Karpas-422 (cell line): ENCODE measurements at places on chromosomes 11 and 22. TPM values are rescaled to one million over a fixed set of nuclear protein-coding genes. Genes with fewer than 3 reads are reported as not detected.

The SLC22A25 gene
- not detected in 2 replicates for total RNA-seq

The PRG3 gene
- total RNA-seq, result not detected in 2 replicates

The GANAB gene
- 98.5 and 104 TPM in 2 replicates for total RNA-seq

The SLC1A2 gene
- total RNA-seq, result not detected in 2 replicates

DNA sequence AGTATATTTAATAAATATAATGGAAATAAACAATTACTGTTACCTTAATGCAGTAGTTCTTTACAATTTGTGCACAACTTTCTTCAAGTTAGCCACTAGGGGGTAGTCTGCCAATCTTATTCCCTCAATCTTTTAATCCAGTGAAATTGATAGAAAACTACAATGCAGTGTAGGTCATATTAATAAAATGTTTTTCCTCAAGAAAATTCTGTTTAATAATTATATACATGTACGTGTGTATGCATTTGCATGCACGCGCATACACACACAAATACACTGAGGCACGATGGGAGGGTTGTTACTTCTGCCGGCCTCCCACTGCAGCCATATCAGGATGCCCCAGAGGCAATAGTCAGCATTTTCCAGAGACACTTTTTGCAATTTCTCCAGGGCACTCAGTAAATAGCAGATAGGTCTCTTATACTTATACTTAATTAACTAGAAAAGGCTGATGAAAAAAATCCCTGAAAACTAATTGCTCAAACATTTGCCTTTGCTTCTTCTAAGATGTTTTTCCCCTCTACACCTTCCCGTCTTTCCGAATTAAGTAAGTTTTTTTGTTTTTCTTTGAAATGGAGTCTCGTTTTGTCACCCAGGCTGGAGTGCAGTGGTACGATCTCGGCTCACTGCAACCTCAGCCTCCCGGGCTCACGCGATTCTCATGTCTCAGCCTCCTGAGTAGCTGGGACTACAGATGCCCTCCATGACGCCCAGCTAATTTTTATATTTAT, 3.1 kb downstream of the GAB2 start:
- no peaks in the 10 kb centered on the region for H3K36me3 ChIP-seq
- peaks cover 34% of the 10 kb centered on the region for H3K4me1 ChIP-seq
- H3K4me3 ChIP-seq, result no peak overlapping the region
- peak; percentile 63 for DNase-seq
- H3K27me3 ChIP-seq, result no peaks in the 10 kb centered on the region
- H3K27ac ChIP-seq, result no peak overlapping the region

DNA sequence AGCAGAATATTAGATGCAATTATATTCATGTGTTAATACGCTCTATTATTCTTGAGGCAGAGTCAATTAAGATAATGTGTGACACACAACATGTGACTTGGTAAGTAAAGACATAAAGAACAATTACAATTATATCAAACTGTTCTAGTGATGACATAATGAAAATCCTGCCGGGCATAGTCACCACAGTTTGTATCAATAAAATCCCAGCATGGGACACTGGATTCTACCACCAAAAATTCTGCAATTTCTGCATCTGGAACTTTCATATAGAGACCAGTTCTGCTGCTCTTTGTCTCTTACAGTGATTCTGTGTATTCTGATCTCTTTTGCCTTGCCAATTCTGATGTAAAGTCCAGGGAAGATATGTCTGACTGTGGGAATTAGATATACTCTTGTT, 495.6 kb upstream of the LRRC4C start:
- no peak for DNase-seq
- no peak overlapping the region for H3K27ac ChIP-seq
- H3K4me3 ChIP-seq, result no peak overlapping the region
- H3K4me1 ChIP-seq, result no peaks in the 10 kb centered on the region
- H3K36me3 ChIP-seq, result no peaks in the 10 kb centered on the region

DNA sequence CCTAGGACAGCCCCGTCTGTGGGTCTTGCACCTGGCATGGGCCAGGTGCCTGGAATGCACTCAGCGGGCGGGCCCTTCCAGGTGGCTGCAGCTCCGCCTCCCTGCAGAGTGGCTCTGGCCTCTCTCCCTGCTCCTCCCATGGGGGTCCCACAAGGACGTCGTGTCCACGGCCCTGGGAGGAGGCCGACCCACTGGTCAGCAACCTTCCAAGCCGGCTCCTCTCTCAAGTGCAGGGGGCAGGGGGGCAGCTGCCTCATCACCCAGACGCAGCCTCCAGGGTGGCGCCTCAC, 41.9 kb downstream of the CERK start:
- H3K36me3 ChIP-seq, result peaks cover 6% of the 10 kb centered on the region; the same call in 1 of the 2 replicates
- H3K4me1 ChIP-seq, result peaks cover 10% of the 10 kb centered on the region; the same call in 1 of the 2 replicates
- H3K27ac ChIP-seq, result no peak overlapping the region
- no peak for DNase-seq

DNA sequence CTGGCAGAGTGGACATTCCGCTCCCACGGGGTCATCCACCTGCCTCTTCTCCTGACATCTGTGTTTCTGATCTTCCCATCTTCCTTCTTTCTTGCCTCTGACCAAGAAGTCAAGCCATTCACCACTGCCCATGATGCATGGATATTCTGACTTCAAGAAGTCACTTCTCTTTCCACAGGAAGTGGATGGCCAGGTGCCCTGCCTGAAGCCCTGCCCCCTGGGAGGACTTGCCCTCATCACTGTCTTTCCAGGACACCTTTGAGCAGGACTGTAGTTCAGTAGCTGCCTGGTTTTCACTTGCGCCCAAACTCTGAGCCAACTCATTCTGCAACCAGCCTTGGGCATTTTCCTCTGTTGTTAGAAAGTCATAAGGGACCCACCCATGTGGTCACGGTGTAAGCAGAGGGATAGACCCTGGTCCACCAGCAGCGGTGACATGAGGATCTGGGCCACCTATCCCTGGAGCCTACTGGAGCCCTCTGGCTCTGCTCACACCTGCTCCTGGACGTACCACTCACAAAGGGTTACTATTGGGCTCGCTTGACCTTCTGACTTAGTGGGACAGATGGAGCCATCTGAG, 6.9 kb downstream of the CYTH4 start:
- no peaks in the 10 kb centered on the region for H3K27me3 ChIP-seq
- H3K4me3 ChIP-seq, result no peak overlapping the region
- H3K4me1 ChIP-seq, result peaks cover 10% of the 10 kb centered on the region
- H3K36me3 ChIP-seq, result no peaks in the 10 kb centered on the region
- DNase-seq, result no peak
- H3K27ac ChIP-seq, result no peak overlapping the region

DNA sequence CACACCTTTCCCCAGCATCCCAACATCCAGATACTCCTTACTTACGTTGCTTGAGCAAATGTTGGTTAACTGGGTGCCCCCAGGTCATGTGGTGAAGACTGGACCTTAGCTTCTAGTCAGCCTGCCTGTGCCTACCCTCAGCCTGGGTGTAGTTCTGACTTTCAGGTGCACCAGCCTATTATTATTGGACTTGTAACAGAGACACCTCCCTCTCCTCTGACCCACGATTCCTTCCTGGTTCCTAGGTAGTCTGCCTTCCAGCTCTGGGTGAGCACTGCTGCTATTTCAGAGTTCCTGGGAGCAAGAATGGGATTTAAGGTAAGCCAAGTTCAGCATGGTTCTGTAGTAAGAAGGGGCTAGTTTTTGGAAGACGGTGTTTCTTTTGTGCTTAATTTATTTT, 138.2 kb downstream of the DSCAML1 start:
- DNase-seq, result no peak
- no peak overlapping the region for H3K4me3 ChIP-seq
- H3K4me1 ChIP-seq, result no peaks in the 10 kb centered on the region
- no peak overlapping the region for H3K27ac ChIP-seq
- H3K36me3 ChIP-seq, result no peaks in the 10 kb centered on the region

GRCh38 chr11:35841733-35842132, 102.1 kb upstream of the LDLRAD3 start:
- H3K36me3 ChIP-seq, result no peaks in the 10 kb centered on the region
- no peak for DNase-seq
- H3K4me3 ChIP-seq, result no peak overlapping the region
- no peak overlapping the region for H3K27ac ChIP-seq
- no peaks in the 10 kb centered on the region for H3K27me3 ChIP-seq

DNA sequence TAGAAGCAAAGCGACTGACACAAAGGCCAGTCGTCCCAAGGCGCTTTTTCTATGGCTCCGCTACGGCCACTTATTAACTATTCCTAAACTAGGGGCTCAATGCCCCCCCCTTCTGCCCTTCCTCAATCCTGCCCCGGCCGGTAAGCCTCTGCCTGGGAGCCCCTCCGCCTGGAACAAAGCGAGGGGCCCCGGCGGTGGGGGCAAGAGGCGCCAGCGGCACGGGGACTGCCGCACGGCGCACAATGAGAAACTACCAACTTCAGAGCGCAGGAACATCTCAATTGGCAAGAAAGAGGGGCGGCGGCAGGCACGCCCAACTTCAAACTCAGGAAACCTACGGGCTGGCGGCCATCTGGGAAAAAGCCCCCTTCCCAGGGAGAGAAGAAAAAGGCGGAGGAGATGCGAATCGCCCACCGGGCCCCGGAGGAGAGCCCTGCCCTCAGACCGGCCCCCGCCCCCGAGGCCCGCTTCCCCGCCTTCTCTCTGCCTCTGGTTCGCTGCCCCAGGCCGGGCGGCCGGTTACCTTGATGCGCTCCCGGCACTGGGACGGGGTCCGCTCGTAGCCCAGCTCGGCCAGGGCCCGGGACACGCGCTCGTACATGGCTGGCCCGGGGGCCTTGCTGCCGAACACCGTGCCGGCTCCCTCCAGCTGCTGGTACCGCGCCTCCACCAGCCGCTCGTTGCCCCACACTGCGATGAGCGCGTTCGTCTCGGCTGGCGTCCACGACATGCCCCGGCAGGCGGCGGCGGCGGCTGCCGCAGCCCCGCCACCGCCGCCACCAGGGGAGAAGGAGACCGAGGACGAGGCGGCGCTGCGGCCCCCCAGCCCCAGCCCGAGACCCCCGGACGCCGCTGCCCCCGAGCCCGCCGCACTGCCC, 619 bp downstream of the MSANTD2 start:
- H3K27me3 ChIP-seq, result no peaks in the 10 kb centered on the region
- DNase-seq, result peak; percentile 59
- no peak overlapping the region for H3K27ac ChIP-seq
- H3K36me3 ChIP-seq, result no peaks in the 10 kb centered on the region
- peaks cover 14% of the 10 kb centered on the region for H3K4me1 ChIP-seq

GRCh38 chr11:123382555-123383074, 47.5 kb upstream of the GRAMD1B start:
- DNase-seq, result no peak
- H3K4me1 ChIP-seq, result peaks cover 11% of the 10 kb centered on the region
- no peaks in the 10 kb centered on the region for H3K36me3 ChIP-seq

DNA sequence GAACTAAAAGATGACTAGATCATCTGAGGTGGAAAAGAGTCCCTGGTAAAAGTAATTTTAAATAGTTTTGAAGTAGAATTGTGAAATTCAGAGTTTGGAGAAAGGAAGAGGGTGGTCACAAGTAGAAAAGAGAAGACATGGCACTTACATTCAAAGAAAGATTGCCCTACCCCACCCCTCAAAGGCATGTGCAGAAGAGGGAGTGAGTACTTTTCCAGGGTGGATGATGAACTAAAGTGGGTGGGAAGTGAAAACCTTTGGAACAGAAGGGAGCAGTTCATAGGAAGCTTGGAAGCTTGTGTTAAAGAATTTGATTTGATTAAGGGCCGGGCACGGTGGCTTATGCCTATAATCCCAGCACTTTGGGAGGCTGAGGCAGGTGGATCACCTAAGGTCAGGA, 23.6 kb downstream of the SREBF2 start:
- H3K36me3 ChIP-seq, result peaks cover 10% of the 10 kb centered on the region; the same call in 1 of the 2 replicates
- H3K4me1 ChIP-seq, result peaks cover 61% of the 10 kb centered on the region
- DNase-seq, result no peak
- no peaks in the 10 kb centered on the region for H3K27me3 ChIP-seq

- no peaks in the 10 kb centered on the region for H3K36me3 ChIP-seq
- no peak overlapping the region for H3K27ac ChIP-seq
- no peaks in the 10 kb centered on the region for H3K4me1 ChIP-seq
- no peak overlapping the region for H3K4me3 ChIP-seq
- H3K27me3 ChIP-seq, result no peaks in the 10 kb centered on the region
These were observed 20.8 kb upstream of the ARRB1 start for GRCh38 chr11:75371949-75372876.

DNA sequence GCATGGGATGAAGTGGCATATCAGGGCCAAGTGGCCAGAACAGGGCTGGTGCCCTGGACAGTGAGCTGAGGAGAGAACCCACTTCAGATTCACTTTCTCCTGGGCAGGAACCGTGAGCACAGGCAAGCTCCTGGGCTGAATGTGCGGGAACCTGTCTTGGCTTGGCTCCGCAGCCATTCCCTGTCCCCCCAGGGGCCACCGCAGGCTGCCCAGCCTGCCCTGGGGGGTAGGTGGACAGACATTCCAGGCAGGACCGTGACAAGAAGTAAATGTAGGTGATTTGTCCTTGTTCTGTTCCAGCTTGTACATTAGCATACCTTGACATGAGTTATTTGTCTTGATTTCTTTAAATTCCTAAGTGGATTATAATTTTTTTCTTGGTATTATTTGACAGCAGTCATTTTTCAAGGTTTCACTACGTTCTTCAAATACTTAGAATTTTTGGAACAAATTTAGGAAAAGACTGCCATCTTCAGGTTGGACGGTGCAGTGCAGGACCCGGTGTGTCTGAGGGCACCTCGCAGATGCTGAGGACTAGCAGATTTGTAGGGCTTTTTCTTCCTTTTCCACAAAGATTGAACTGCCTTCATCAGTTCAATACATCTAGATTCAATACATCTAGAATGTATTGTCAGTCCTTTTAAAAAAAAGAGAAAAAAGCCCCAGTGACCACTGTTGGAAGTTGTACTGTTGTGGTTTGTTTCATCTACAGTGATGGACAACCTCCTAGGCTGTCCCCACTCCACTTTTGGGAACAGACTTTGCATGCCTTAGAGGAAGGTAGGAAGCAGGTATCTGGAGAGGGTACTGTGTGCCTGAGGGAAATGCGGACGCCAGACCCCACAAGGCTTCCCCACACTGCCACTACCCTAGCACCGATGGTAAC, 115.1 kb upstream of the RASSF10 start:
- no peaks in the 10 kb centered on the region for H3K36me3 ChIP-seq
- H3K27me3 ChIP-seq, result no peaks in the 10 kb centered on the region
- no peaks in the 10 kb centered on the region for H3K4me1 ChIP-seq
- H3K4me3 ChIP-seq, result no peak overlapping the region
- H3K27ac ChIP-seq, result no peak overlapping the region

GRCh38 chr11:12111549-12112520, 1.4 kb downstream of the MICAL2 start:
- H3K27ac ChIP-seq, result no peak overlapping the region
- H3K4me1 ChIP-seq, result no peaks in the 10 kb centered on the region
- H3K27me3 ChIP-seq, result no peaks in the 10 kb centered on the region
- no peak for DNase-seq

GRCh38 chr11:7999795-8000194, 12.7 kb downstream of the EIF3F start:
- no peaks in the 10 kb centered on the region for H3K4me1 ChIP-seq
- H3K27ac ChIP-seq, result no peak overlapping the region
- no peaks in the 10 kb centered on the region for H3K27me3 ChIP-seq

DNA sequence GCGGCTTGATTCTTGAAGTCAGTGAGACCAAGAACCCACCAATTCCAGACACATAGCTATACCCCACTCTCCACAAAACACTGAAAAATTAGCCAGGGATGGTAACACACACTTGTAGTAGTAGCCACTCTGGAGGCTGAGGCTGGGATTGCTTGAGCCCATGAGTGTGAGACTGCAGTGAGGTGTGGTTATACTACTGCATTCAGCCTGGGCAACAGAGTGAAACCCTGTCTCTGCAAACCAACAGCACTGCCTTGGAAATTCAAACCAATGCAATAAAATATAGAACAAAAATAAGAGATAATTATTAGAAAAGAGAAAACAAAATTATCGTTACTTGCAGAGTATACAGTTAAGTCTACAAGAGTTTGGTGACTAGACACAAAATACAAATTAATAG, 20.2 kb upstream of the PRDM10 start:
- peaks cover 9% of the 10 kb centered on the region for H3K4me1 ChIP-seq
- H3K27me3 ChIP-seq, result no peaks in the 10 kb centered on the region
- H3K4me3 ChIP-seq, result no peak overlapping the region
- DNase-seq, result no peak
- no peaks in the 10 kb centered on the region for H3K36me3 ChIP-seq
